ENCODE measurements at places on chromosomes 7 and 10.
A peak's percentile ranks its signal among the peaks of the same experiment; 100 is the strongest.

- DNase-seq, result no peak
These were observed 24.2 kb downstream of the TRIM8 start for GRCh38 chr10:102668326-102669107.

GRCh38 chr10:89738551-89739209 lies 37.3 kb downstream of the KIF20B start:
- DNase-seq, result no peak

DNA sequence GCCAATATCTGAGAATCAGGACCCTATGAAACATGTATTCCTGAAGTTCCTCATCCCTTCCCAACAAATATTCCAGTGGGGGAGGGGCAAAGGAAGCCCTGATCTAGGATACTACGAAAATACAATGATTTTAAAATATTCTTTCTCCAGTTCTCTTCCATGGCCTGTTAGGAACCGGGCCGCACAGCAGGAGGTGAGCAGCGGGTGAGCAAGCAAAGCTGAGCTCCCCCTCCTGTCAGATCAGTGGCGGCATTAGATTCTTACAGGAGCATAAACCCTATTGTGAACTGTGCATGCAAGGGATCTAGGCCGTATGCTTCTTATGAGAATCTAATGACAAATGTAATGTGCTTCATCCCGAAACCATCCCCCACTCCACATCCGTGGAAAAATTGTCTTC lies 370.8 kb downstream of the WDR11 start:
- DNase-seq, result no peak

DNA sequence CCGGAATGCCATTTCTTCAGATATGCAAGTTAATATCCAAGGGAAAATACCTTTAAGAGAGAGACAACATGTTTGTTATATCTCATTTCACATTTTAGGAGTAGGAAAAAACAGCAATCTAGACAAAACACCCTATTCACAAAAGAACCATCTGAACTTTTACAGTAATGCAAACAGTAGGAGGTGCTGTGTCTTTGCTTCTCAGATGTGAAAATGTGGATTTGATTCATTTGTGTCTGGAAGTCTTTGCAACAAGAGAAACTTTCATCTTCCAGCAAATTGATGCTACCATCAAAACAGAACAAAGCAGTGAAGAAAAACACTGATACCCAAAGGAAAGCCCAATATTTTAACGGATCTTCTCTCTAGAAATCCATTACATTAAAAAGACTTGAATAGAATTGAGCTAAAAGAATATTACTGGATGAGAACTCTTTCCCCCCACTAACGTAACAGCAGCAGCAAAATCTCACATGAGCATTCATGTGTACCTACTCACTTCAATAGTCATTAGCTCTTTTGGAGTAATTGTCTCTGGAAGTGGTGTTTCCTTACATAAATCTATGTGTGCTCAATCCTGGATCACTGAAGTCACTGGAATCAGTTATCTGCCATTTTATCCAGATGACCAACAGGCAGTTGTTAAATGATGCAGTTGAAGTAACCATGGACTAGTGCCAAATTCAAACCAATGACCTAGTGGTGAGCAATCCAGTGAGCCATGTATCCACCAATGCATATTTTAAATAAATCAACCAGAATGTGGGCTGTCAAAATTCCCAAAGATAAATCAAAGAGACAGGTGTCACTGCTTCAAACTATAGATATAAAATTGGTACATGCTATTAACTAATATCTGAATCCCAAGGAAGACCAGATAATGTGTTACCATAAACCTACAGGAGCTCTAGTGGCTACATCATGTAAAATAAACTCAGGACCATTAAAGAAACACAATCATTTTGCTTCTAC lies 1.8 kb downstream of the SEMA3C start:
- DNase-seq, result no peak

DNA sequence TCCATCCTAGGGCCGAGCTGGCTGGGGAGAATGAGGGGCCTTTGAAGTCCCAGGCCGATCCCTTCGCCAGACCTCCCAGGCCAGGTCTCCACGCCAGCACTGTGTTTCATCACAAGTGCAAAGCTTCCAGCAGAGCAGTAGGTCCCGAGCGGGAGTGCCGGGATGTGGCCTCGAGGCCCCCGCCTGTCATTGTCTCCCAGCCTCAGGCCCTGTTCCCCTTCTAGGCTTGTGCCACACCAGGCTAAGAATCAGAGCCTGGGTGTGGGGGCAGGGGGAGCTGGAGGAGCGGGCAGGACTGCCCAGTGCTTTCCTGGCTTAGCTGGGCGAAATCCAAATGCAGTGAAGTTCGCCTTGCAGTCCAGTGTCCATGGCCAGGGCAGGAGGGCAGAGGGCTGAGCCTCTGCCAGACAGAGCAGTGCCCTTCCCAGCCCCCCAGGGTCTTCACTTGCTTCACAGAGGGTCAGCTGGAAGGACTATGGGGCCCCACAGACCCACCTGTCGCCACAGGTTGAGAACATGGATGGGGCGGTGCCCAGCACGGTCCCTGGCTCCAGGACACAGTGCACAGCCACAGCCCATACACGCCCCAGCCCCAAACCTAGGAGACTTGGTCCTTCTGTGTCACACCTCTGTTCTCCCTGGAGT lies 20.2 kb upstream of the PFKFB3 start:
- no peak for DNase-seq

DNA sequence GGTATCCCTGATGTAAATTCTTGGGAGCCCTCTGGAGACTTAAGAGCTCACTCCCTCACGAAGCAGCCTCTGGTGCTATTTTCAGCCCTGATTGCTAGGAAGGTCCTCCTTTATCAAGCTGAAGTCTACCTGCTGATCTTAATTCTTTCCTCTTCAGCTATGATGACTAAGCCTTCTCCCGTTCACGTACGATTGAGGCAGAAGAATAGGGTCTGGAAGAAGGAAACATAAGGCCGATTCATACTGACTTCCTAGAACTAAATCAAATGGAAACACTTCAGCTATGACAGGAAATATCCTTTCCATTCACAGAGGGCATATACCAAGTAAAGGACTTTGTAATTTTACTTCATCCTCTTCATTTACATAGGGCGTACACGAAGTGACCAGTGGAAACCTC lies 107.0 kb downstream of the CPXM2 start:
- DNase-seq, result no peak

- DNase-seq, result no peak
These were observed 8.6 kb downstream of the SHH start for GRCh38 chr7:155803418-155804376.

- DNase-seq, result peak; percentile 80
These were observed 43.7 kb downstream of the CH25H start for GRCh38 chr10:89163265-89163995.

DNA sequence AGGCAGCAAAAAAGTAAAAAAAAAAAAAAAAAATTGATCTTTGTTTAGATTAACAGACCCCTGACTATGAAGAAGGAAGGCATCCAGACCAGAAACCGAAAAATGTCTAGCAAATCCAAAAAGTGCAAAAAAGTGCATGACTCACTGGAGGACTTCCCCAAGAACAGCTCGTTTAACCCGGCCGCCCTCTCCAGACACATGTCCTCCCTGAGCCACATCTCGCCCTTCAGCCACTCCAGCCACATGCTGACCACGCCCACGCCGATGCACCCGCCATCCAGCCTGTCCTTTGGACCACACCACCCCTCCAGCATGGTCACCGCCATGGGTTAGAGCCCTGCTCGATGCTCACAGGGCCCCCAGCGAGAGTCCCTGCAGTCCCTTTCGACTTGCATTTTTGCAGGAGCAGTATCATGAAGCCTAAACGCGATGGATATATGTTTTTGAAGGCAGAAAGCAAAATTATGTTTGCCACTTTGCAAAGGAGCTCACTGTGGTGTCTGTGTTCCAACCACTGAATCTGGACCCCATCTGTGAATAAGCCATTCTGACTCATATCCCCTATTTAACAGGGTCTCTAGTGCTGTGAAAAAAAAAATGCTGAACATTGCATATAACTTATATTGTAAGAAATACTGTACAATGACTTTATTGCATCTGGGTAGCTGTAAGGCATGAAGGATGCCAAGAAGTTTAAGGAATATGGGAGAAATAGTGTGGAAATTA lies 19.4 kb downstream of the GATA3 start:
- DNase-seq, result no peak
